ENCODE measurements at places on chromosomes 1 and 21.
A peak's percentile ranks its signal among the peaks of the same experiment; 100 is the strongest.

- peaks cover 2% of the 10 kb centered on the region for H3K4me1 ChIP-seq
- H3K27me3 ChIP-seq, result no peaks in the 10 kb centered on the region
- no peak overlapping the region for H3K27ac ChIP-seq
- DNase-seq, result no peak
Measured at GRCh38 chr1:185483664-185484450, 166.8 kb upstream of the IVNS1ABP start.

GRCh38 chr1:21868941-21869454, 56.9 kb downstream of the LDLRAD2 start:
- no peaks in the 10 kb centered on the region for H3K4me1 ChIP-seq
- peaks cover 3% of the 10 kb centered on the region for H3K36me3 ChIP-seq
- no peak for DNase-seq
- no peak overlapping the region for H3K4me3 ChIP-seq

DNA sequence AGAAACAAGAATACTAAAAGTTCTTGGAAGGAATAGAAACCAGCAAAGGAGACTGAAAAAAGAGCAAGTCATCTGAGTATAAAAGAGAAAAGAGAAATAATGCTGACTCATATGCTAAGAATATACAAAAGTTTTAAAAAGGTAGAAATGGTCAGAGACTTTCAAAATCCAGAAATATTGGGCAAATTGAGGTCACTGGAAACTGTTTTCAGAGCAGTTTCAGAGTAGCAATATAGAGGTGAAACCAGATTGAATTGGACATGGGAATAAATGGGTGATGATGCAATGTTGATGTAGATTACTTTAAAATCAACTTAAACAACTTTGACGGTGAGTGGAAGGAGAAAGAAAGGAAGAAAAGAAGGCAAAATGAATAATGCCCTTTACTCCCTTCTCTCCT, 1.8 kb upstream of the RPS6KC1 start:
- no peak overlapping the region for H3K4me3 ChIP-seq
- peaks cover 24% of the 10 kb centered on the region for H3K4me1 ChIP-seq
- peaks cover 5% of the 10 kb centered on the region for H3K36me3 ChIP-seq
- H3K27me3 ChIP-seq, result peaks cover 13% of the 10 kb centered on the region
- H3K27ac ChIP-seq, result no peak overlapping the region

GRCh38 chr1:197140121-197140520, 6.3 kb downstream of the ASPM start:
- H3K4me1 ChIP-seq, result peaks cover 16% of the 10 kb centered on the region
- no peak for DNase-seq
- H3K27ac ChIP-seq, result peak overlapping the region; percentile 27
- H3K27me3 ChIP-seq, result no peaks in the 10 kb centered on the region
- H3K36me3 ChIP-seq, result no peaks in the 10 kb centered on the region

- no peaks in the 10 kb centered on the region for H3K36me3 ChIP-seq
- H3K27me3 ChIP-seq, result no peaks in the 10 kb centered on the region
- no peaks in the 10 kb centered on the region for H3K4me1 ChIP-seq
- DNase-seq, result no peak
- H3K27ac ChIP-seq, result no peak overlapping the region
Measured at GRCh38 chr1:150053926-150054325, 13.7 kb upstream of the VPS45 start.

GRCh38 chr1:71561206-71561605, 480.4 kb upstream of the ZRANB2 start:
- H3K27me3 ChIP-seq, result no peaks in the 10 kb centered on the region
- H3K36me3 ChIP-seq, result peaks cover 4% of the 10 kb centered on the region
- H3K4me1 ChIP-seq, result no peaks in the 10 kb centered on the region
- no peak for DNase-seq
- H3K27ac ChIP-seq, result no peak overlapping the region
- no peak overlapping the region for H3K4me3 ChIP-seq

GRCh38 chr21:28624626-28625025, 368.1 kb downstream of the LTN1 start:
- H3K27ac ChIP-seq, result no peak overlapping the region
- no peaks in the 10 kb centered on the region for H3K27me3 ChIP-seq
- peaks cover 17% of the 10 kb centered on the region for H3K4me1 ChIP-seq
- no peak overlapping the region for H3K4me3 ChIP-seq
- H3K36me3 ChIP-seq, result peaks cover 5% of the 10 kb centered on the region
- no peak for DNase-seq

DNA sequence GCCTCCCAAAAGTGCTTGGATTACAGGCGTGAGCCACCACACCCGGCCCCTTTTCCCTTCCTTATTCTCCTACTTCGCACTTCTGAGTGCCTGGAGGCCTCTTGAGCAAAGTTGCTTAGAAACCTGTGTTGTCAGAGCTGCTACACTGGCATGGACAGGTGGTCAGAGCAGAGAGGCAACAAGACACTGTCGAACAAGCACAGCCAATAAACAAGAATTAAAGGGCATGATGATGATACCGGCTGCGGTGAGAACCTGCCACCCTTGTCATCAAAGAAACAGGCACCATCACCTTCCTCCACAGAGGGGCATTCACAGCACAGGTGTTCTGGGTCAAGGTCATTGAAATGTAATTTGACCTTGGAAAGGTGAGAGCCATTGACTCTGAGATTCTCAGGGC, 23.3 kb downstream of the STUM start:
- no peak overlapping the region for H3K27ac ChIP-seq
- H3K36me3 ChIP-seq, result no peaks in the 10 kb centered on the region
- no peak for DNase-seq
- no peak overlapping the region for H3K4me3 ChIP-seq
- H3K4me1 ChIP-seq, result no peaks in the 10 kb centered on the region

- H3K36me3 ChIP-seq, result no peaks in the 10 kb centered on the region
- no peak overlapping the region for H3K4me3 ChIP-seq
- H3K27me3 ChIP-seq, result no peaks in the 10 kb centered on the region
- H3K4me1 ChIP-seq, result no peaks in the 10 kb centered on the region
- DNase-seq, result no peak
Measured at GRCh38 chr1:75328691-75329090, 194.5 kb downstream of the LHX8 start.

- H3K4me1 ChIP-seq, result peaks cover 15% of the 10 kb centered on the region
- no peaks in the 10 kb centered on the region for H3K27me3 ChIP-seq
- no peak overlapping the region for H3K27ac ChIP-seq
- H3K36me3 ChIP-seq, result peaks cover 13% of the 10 kb centered on the region
- no peak overlapping the region for H3K4me3 ChIP-seq
- DNase-seq, result no peak
Measured at GRCh38 chr1:37905727-37906126, 41.1 kb downstream of the INPP5B start.

DNA sequence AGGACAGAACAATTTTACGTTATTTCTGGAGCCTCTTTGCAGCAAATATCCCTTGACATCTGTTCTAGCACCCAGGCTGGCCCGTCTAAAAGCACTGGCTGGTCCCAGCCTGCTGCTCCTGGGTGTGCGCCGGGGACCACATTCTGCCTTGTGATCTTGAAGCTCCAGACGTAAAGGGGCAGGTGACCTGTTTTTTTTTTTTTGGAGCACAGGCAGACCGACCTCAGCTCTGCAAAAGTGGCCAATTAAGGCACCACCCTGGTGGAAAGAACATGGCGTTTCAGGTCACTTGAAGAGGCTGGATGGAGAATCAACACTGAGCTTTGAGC, 13.8 kb upstream of the CAMTA1 start:
- no peaks in the 10 kb centered on the region for H3K36me3 ChIP-seq
- H3K27me3 ChIP-seq, result peaks cover 69% of the 10 kb centered on the region
- H3K4me3 ChIP-seq, result no peak overlapping the region
- H3K27ac ChIP-seq, result no peak overlapping the region
- H3K4me1 ChIP-seq, result no peaks in the 10 kb centered on the region
- DNase-seq, result no peak

GRCh38 chr21:34029743-34030528, 43.4 kb upstream of the MRPS6 start:
- peak overlapping the region; percentile 89 for H3K27ac ChIP-seq
- H3K4me1 ChIP-seq, result peaks cover 9% of the 10 kb centered on the region
- DNase-seq, result peak; percentile 25

GRCh38 chr21:18049461-18049860, 195.2 kb upstream of the CHODL start:
- H3K27me3 ChIP-seq, result no peaks in the 10 kb centered on the region
- H3K27ac ChIP-seq, result no peak overlapping the region
- no peak overlapping the region for H3K4me3 ChIP-seq
- no peaks in the 10 kb centered on the region for H3K4me1 ChIP-seq

DNA sequence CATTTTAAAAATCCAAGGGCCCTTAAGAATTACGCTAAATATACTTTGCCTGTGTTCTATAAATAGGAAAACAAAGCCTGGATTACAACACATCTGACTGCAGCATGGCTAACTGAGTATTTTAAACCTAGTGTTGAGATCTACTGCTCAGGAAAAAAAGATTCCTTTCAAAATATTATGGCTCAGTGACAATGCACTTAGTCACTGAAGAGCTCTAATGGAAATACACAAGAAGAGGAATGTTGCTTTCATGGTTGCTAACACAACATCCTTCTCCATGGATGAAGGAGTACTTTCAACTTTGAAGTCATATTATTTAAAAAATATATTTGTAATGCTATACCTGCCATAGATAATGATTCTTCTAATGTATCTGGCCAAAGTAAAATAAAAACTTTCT, 248.3 kb upstream of the NEGR1 start:
- no peak overlapping the region for H3K4me3 ChIP-seq
- H3K27ac ChIP-seq, result no peak overlapping the region
- DNase-seq, result no peak
- no peaks in the 10 kb centered on the region for H3K27me3 ChIP-seq

GRCh38 chr1:3121401-3122210, 52.6 kb downstream of the PRDM16 start:
- no peaks in the 10 kb centered on the region for H3K36me3 ChIP-seq
- H3K4me3 ChIP-seq, result no peak overlapping the region
- H3K4me1 ChIP-seq, result no peaks in the 10 kb centered on the region
- H3K27me3 ChIP-seq, result peaks cover 8% of the 10 kb centered on the region
- H3K27ac ChIP-seq, result no peak overlapping the region
- DNase-seq, result no peak

DNA sequence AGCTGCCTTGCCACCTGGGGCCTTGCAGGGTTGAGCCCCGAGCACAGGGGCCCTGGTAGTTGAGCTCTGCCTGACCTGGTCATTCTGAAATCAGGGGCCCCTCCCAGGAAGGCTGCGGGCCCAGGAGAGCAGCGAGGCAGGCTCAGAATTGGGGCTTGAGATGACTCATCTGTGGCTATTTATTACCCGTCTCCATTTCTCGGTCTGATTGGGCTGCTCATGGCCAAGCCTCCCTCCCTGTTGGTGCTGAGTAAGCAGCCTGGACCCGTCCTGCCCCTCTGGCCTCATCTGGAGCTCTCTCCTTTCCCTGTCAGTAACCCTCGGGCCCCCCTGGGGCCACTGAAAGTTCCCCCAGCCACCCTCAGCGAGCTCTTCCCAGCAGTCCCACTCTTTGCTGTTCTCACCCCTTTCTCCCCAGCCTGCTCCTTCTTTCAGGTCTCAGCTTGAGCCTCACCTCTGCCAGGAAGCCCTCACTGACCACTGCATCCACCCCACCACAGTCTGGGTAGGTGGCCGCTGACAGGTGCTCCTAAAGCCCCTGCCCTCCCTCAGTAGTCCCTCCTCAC, 11.0 kb upstream of the TNFRSF8 start:
- H3K27ac ChIP-seq, result peak overlapping the region; percentile 75
- H3K27me3 ChIP-seq, result no peaks in the 10 kb centered on the region
- H3K4me3 ChIP-seq, result peak overlapping the region; percentile 65
- H3K4me1 ChIP-seq, result peaks cover 16% of the 10 kb centered on the region
- no peak for DNase-seq

- no peaks in the 10 kb centered on the region for H3K4me1 ChIP-seq
- H3K4me3 ChIP-seq, result no peak overlapping the region
- no peak overlapping the region for H3K27ac ChIP-seq
- H3K27me3 ChIP-seq, result no peaks in the 10 kb centered on the region
Measured at GRCh38 chr1:61244114-61244513, 161.8 kb downstream of the NFIA start.

- no peak for DNase-seq
- H3K4me1 ChIP-seq, result no peaks in the 10 kb centered on the region
- no peaks in the 10 kb centered on the region for H3K27me3 ChIP-seq
- peaks cover 28% of the 10 kb centered on the region for H3K36me3 ChIP-seq
Measured at GRCh38 chr21:42297377-42297776, 17.8 kb downstream of the TFF3 start.

- DNase-seq, result no peak
- peaks cover 10% of the 10 kb centered on the region for H3K4me1 ChIP-seq
- peaks cover 2% of the 10 kb centered on the region for H3K36me3 ChIP-seq
- peaks cover 22% of the 10 kb centered on the region for H3K27me3 ChIP-seq
Measured at GRCh38 chr1:248805876-248806275, 19.8 kb downstream of the SH3BP5L start.

DNA sequence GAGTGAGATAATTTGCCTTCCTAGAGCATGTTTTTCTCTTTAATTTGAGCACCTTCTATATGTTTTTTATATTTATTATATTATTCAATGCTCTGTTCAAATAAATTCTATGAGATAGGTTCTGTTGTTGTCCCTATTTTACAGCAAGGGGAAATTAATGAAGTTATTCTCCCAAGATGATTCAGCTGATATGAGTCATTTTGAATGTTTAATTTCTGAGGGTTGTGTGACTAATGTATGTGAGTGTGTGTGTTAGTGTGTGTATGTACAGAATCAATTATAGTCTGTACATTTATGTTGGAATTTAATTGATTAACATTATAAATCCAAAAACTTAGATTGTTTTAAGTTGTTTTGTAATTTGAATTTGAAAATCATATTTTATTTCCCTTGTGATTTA, 1536.7 kb upstream of the B3GALT2 start:
- no peak overlapping the region for H3K27ac ChIP-seq
- no peaks in the 10 kb centered on the region for H3K36me3 ChIP-seq
- H3K4me3 ChIP-seq, result no peak overlapping the region
- no peak for DNase-seq
- no peaks in the 10 kb centered on the region for H3K4me1 ChIP-seq

- no peak for DNase-seq
- H3K27ac ChIP-seq, result no peak overlapping the region
- H3K4me3 ChIP-seq, result no peak overlapping the region
- H3K36me3 ChIP-seq, result peaks cover 2% of the 10 kb centered on the region
- no peaks in the 10 kb centered on the region for H3K27me3 ChIP-seq
- peaks cover 22% of the 10 kb centered on the region for H3K4me1 ChIP-seq
Measured at GRCh38 chr1:165844933-165845332, 17.5 kb downstream of the UCK2 start.

DNA sequence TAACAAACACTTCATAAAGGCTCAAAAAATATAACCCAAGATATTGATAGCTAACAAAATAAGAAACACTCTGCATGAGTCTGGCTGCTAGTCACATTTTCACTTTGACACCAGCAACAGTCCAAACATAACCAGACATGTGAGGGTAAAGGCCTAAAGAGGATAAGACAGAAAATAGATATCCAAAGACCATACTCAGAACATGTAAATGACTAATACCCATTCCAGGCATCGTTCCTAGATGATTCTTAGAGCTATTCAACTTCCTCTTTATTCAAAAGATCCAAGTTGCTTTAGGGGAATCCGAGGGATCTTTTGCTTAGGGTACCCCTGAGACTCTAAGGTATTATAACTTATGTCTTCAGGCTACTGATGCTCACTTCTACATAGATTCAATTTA, 5.1 kb downstream of the COL24A1 start:
- H3K4me3 ChIP-seq, result no peak overlapping the region
- no peaks in the 10 kb centered on the region for H3K36me3 ChIP-seq
- DNase-seq, result no peak
- no peaks in the 10 kb centered on the region for H3K4me1 ChIP-seq
- no peak overlapping the region for H3K27ac ChIP-seq

- H3K4me3 ChIP-seq, result no peak overlapping the region
- H3K27me3 ChIP-seq, result peaks cover 74% of the 10 kb centered on the region
- H3K27ac ChIP-seq, result no peak overlapping the region
- H3K4me1 ChIP-seq, result no peaks in the 10 kb centered on the region
Measured at GRCh38 chr1:228036701-228037231, 30.0 kb downstream of the WNT3A start.
